ENCODE measurements at places on chromosomes 16 and 17. TPM values are rescaled to one million over a fixed set of nuclear protein-coding genes. Genes with fewer than 3 reads are reported as not detected.

- DNase-seq: no peak
Observed at GRCh38 chr17:35103271-35103670, 16.4 kb downstream of the RAD51D start.

DNA sequence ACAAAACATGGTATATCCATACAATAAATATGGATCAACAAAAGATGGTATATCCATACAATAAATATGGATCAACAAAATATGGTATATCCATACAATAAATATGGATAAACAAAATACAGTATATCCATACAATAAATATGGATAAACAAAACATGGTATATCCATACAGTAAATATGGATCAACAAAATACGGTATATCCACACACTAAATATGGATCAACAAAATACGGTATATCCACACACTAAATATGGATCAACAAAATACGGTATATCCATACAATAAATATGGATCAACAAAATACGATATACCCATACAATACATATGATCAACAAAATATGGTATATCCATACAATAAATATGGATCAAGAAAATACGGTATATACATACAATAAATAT, 8.1 kb downstream of the METTL16 start:
- no peak for DNase-seq

GRCh38 chr17:50920891-50921586, 54.9 kb upstream of the TOB1 start:
- no peak for DNase-seq

DNA sequence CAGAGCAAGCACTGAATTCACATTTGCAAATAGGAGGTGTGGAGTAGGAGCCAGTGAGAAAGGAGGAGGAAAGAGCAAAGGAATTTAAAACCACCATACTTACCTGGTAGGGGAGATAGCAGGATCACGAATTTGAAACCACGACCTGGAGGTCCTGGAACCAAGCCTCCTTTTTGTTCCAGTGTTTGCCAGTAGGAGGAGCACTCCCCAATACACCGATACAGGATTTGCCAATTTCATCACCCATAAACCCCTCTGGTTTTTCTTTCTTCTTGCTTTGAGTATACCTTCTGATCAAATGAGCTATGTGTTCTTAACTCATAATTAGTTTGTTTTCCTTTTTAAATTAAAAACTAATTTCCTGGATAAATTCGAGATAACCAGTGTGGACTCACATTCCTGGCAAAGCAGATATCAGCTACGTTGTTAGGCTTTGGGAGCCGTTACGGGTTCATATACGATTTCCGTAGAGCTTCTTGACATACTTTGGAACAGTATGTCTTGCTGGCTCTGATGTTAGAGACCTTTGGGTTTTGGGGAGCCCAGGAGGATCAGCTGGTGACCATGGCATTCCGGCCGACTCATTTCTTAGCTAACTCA, 22.7 kb downstream of the BCO1 start:
- DNase-seq: no peak

DNA sequence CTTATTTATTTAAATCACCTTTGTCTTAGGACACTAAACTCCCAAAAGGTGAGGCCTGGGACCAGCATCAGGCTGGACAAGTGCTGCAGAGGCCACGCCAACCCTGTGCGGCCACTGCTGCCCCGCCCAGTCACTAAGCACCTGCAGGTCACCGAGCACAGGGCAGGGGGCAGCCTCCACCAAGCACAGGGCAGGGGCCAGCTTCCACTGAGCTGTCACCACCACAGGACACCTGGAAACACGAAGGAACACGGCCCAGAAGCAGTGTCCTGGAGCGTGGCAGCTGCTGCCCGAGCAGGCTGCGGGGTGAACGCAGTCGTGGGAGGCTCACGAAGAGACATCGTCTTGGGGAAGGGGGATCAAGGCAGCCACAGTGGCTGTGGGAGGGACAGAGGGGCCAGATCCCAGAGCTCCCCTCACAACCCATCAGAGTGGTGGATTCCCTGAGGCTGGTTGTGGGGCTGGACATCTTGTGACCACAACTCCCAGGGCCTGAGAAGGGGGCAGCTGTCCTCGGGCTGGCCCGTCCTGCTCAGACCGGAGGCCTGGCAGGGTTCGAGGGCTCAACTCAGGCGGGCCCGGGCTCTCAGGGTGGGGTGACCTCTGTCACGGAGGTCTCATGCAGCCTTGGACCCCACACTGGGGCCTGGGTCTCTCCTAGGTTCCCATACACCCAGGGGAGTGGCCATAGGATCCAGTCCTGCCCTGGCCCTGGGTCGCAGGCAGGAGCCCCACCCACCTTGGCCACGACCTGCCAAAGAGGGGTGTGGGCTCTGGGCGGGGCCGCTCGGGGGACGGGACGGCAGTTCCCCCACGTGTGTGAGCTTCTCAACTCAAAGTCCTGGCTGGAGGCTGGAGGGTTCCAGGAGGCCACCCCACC, 18.7 kb downstream of the RAB40B start:
- DNase-seq: no peak

GRCh38 chr17:31677681-31678080, 181.4 kb downstream of the COPRS start:
- no peak for DNase-seq

GRCh38 chr17:45869676-45870341, 24.5 kb upstream of the MAPT start:
- no peak for DNase-seq

- DNase-seq: no peak
Observed at GRCh38 chr16:11193494-11193893, 62.5 kb downstream of the SOCS1 start.

- no peak for DNase-seq
Observed at GRCh38 chr16:88869673-88869980, 3.2 kb upstream of the PABPN1L start.

The LAT gene
- 8.1 TPM for polyA plus RNA-seq

GRCh38 chr17:78892520-78892919, 10.5 kb downstream of the CEP295NL start:
- DNase-seq: no peak

- DNase-seq: no peak
Observed at GRCh38 chr16:73037845-73038570, 9.9 kb downstream of the ZFHX3 start.

The KRT32 gene
- not detected for polyA plus RNA-seq

GRCh38 chr17:39547713-39548478, 59.8 kb downstream of the NEUROD2 start:
- DNase-seq: peak; percentile 38

The TAC4 gene
- 0.67 TPM for polyA plus RNA-seq

GRCh38 chr17:7715936-7716886, 1.3 kb upstream of the DNAH2 start:
- DNase-seq: no peak

DNA sequence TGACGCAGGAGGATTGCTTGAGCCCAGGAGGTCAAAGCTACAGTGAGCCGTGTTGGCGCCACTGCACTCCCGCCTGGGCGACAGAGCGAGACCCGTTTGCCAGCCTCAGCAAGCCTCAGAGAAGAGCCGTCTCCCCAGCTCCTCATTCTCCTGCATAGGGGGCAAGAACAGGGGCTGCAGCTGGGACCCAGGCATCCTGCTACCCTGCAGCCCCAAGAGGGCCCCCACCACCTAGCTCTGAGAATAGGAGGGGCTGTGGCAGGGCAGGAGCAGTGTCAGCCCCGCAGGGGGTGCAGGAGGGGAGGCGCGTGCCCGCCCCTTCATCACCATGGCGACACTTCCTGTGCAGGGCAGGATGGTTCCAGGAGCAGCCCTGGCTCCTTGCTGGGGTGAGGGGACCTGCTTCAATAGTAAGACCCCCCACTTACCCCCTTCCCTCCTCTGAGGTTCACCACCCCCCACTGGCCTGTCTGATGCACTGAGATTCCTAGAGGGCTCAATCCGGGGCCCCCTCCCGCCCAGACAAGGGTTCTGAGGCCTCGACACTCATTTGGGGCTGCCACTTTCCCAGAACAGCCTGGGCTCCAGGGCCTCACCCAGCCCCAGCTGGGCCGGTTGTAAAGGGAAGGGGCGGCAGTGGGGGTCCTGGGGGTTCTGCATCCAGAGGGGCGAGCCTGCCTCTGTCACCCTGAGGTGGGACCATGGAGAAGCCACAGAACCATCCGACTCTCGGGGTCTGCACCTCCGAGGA, 20.2 kb downstream of the VASN start:
- no peak for DNase-seq

DNA sequence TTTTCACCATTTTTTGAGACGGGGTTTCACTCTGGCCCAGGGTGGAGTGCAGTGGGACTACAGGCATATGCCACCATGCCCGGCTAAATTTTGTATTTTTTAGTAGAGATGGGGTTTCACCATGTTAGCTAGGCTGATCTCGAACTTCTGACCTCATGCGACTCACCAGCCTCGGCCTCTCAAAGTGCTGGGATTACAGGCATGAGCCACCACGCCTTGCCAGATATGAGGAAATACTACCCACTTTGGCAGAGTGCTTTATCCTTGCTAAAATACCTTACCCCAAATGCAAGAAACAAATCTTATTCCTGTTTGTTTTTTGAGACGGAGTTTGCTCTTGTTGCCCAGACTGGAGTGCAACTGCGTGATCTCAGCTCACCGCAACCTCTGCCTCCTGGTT, 62.9 kb upstream of the MGAT5B start:
- no peak for DNase-seq

- DNase-seq: no peak
Observed at GRCh38 chr16:68378436-68379415, 67.9 kb downstream of the PRMT7 start.

The ACACA gene
- polyA plus RNA-seq: 39.9 TPM

The C17orf100 gene
- 8.7 TPM for polyA plus RNA-seq

GRCh38 chr16:74585846-74586443, 21.0 kb downstream of the GLG1 start:
- no peak for DNase-seq

GRCh38 chr17:2150806-2151205, 95.9 kb downstream of the HIC1 start:
- no peak for DNase-seq

GRCh38 chr17:6554871-6555330, 1.5 kb downstream of the PITPNM3 start:
- DNase-seq: no peak

The UBALD2 gene
- 23.1 TPM for polyA plus RNA-seq

DNA sequence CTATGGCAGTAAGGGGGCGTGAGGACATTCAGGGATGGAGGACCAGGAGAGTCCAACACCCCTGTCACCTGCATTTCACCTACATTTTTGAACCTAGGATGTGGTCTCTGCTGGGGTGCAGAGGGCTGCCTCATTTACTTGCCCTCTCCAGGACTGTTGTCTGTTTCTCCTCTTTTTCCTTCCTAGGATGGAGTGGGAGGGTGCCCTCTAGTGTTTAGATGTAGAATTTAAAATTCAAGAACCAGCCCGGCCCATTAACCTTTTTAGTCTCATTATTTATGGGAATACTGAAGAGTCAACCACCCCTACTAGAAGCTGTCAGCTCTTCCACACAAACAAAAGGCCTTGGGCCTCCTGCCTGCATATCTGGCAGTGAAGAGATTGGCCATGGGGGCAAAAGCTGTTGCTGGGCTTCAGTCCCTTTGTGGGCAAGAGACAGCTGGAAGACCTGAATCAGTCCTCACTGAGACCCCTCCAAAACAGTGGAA, 2.5 kb upstream of the STARD3 start:
- DNase-seq: no peak

GRCh38 chr17:77253611-77254051, 112.9 kb downstream of the SEC14L1 start:
- no peak for DNase-seq

The TMC8 gene
- polyA plus RNA-seq: 1.4 TPM

- DNase-seq: no peak
Observed at GRCh38 chr17:46274238-46274637, 20.7 kb upstream of the LRRC37A start.

The NOMO2 gene
- 83.8 TPM for polyA plus RNA-seq

GRCh38 chr17:4766723-4767122, 5.0 kb upstream of the TM4SF5 start:
- no peak for DNase-seq

DNA sequence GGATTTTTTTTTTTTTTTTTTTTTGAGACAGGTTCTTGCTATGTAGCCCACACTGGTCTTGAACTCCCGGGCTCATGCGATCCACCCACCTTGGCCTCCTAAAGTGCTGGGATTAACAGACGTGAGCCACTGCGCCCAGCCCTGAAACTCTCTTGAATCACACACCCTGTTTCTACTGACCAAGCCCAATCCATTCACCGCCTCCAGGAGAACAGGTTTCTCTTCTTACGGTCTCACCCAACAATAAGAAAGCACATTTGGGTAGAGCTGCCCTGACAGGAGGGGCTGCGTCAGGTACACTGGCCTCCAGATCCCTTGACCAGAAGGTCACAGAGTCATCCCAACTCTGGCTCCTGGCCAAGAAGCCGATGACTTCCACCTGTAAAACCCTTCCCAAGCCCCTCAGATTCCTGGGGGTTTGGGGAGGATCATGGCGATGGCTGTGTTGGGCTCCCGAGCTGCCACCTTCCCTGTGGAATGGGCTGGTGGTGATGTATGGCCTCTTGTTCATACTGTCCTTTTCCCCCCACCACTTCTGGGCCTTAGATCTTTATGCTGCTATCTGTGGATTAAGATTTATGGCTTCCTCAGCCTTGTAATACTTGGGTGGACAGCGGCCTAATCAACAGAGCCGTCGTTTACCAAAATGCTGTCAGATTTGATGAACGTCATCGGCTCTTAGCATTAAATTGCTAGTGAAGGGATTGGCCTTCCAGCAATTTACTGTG, 89.1 kb downstream of the KATNIP start:
- no peak for DNase-seq

DNA sequence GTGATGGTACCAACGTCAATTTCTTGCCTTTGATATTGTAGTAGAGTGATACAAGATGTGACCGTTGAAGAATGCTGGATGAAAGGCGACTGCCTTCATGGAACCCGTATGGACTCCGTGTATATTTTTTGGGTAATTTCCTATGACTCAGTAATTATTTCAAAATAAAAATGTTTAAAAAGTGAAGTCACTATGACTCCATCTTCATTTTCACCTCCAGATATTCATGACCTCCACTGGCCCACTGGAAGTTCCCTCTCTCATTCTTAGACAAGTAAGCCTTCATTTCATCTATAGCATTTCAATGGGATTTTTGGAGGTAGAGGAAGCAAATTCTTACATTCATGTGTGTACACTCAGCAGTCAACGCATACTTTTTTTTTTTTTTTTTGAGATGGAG, 111.8 kb upstream of the NUDT7 start:
- no peak for DNase-seq

DNA sequence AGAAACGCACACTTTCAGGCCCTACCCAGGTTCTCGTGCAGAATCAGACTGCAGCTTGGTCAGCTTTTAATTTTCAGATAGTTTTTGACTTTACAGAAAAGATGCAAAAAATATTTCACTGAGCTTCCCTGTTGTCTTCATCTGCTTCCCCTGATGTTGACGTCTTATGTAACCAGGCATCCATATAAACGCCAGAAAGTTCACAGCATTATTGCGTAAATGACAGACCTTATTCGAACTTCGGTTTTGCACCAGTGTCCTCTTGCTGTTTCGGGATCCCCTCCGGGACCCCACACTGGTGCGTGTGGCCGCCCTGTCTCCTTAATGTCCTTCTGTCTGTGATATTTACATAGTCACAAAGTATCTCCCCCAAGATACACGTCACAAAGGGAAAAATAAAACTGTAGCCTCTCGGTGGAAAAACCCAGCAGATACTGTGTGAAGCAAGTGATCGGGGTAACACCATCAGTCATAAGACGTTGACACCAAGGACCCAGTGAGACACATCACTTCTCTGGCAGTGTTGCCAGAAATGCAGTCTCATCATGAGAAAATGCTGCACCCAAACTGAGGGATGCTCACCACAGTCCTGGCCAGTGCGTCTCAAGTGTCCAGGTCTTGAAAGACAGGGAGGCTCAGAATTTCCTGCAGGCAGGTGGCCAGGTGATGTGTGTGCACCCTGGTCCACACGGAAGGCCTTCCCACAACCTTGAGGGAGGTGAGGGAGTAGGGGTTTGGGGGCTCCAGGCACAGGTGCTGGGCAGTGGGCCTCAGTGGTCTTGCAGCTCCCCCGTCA, 4.3 kb downstream of the BANP start:
- DNase-seq: no peak

GRCh38 chr16:4926928-4927327, 10.0 kb downstream of the PPL start:
- no peak for DNase-seq

Data from left kidney (tissue), 8 donors.